Stimulated activated CD8-positive, alpha-beta memory T cell treated with anti-CD3 and anti-CD28 coated beads, Interleukin-7, amount 100 ng/mL, for 48 hours (primary cell): ENCODE measurements at places on chromosomes 2 and 18.
A peak's percentile ranks its signal among the peaks of the same experiment; 100 is the strongest.

DNA sequence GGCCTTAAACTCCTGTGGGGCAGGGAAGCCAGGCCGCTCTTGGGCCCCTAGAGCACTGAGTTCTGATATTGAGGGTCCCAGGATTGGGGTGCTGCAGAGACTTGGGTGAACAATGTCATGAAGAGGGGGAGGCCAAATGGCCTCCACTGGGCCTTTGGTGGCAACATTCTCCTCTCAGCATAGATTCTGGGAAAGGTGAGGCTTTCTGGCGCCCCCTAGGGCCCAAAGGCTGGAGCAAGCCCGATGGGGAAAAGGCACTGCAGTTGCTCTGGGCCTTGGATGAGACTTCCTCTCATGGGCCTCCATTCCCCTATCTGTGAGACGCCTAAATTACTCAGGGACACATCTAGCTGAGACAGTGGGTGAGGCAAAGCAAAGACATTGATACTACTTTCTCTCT is 84.8 kb downstream of the ACAA2 start:
- no peak for DNase-seq

DNA sequence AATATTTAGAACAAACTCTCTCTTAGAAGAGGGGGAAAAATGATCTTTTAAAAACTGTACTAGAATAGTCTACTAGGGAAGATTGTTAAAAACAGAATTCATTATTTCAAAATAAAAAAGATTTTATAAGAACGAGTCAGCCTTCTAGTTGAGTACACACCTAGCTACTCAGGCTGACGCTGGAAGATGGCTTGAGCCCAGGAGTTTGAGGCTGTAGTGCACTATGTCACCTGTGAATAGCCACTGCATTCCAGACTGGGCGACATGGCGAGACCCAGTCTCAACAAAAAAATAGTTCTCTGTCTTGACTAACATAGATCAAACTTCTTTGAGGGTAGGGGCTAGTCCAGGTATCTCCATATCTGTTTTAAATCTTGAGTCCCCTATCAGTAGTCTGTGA is 33.9 kb downstream of the ERLEC1 start:
- no peak for DNase-seq

- no peak for DNase-seq
Measured at GRCh38 chr2:137525132-137525531, 439.1 kb upstream of the HNMT start.

DNA sequence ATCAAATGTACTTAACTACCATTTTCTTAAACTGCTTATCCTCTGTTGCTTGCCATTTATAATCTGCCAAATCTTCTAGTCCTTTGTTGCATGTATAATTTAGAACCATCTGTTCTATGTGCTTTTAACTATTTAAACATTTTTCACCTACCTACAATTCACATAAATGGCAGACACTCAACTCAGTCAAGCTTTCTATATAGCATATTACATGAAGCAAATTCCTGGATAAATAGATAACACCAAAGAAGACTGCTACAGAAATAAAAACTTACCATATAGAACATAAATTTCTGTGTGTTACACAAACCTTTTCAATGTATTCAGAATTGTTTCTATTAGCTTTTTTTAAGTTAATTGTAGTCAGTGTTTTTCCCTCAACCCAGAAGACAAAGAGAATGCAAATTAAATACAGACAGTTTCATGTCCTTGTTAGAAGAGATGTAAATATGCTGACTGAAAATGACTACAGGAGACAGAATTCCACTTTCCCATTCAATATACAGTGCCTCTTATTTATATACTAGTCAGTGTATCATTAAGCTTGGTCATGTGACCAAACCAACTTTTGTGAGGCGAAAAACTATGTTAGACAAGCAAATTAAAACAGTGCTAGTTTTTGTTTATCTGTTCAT is 2.6 kb downstream of the BAZ2B start:
- no peak for DNase-seq

GRCh38 chr2:37355735-37356134 is 11.3 kb downstream of the QPCT start:
- DNase-seq = no peak

- no peak for DNase-seq
Measured at GRCh38 chr2:71043531-71044407, 24.7 kb upstream of the NAGK start.

DNA sequence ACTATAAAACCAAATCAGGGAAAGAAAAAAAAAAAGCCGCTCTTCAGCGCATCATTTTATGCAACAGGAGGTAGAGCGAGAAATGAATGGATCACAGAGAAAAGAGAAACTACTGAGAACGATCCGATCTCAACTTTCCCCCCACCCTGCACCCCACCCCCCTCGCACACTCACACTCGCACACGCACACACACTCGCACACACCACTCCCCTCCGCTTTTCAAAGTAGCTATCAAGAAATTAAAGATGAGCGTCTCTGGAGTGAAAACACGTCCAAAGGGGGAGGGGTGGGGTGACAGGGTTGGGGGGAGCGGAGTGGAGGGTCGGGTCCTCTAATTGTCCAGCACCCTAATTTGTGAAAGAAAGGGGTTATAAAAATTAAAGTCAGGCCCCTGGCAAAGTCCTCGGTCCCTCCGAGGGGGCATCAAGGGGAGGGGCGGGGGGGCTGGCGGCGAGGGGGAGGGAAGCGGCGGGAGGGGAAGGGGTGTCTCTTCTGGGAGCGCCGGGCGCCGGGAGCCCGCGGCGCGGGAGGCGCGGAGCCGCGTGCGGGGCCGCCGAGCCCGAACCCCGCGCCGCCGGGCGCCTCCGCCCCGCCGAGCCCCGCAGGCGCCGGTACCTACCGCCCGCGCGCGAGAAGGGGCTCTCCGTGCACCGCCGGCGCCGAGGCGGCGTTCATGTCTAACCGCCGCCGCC is 428 bp downstream of the TCF4 start:
- no peak for DNase-seq

- DNase-seq = no peak
Measured at GRCh38 chr2:128395640-128396499, 77.2 kb upstream of the HS6ST1 start.

DNA sequence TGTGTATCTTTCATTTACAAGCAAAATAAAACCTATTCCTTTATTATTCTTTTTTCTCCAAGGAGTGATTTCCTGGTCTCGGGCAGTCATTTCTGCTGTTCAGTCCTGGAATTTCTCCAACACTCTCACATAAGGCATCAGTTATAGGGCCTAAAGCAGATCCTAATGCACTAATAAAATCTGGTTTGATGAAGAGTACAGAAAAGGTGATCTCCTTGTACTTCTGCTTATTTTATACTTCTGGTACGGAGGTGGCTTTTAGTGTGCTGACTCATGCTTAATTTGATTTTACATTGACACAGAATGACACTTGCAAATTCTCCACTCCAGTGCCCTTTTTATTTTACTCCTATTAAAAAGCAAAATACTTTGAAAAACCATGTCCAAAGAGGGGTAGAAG is 157.4 kb downstream of the DOK6 start:
- DNase-seq = no peak

DNA sequence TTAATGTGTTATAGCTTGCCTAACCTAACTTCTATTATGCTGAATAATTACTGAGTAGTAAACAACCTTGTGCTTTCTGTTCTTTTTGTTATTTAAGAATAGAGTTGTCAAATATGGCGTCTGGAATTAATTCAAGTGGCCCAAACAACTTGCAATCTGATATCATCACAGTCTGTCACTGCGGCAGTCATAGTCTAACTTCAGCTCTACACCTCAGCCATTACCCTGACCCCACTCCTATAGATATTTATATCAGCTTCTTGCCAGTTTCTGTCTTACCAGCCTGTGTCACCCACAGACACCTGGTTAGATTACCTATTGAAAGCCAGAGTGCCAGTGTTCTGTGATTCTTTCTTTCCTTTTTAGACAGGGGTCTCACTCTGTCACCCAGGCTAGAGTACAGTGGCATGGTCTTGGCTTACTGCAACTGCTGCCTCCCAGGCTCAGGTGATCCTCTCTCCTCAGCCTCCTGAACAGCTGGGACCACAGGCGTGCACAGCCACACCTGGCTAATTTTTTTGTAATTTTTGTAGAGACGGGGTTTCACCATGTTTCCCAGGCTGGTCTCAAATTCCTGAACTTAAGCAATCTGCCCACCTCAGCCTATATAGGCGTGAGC is 14.1 kb upstream of the KLHL41 start:
- DNase-seq = no peak

DNA sequence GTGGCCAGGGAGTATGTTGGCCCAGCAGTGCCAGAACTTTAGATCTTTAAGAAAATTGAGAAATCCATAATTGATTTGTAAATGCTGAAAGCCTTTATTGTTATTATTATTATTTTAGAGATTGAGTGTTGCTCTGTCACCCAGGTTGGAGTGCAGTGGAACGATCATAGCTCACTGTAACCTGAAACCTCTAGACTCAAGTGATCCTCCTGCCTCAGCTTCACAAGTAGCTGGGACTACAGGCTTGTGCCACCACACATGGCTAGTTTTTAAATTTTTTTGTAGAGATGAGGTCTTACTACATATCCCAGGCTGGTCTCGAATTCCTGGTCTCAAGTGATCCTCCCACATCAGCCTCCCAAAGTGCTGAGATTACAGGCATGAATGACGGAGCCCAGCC is 143.2 kb upstream of the CCDC68 start:
- DNase-seq = no peak

DNA sequence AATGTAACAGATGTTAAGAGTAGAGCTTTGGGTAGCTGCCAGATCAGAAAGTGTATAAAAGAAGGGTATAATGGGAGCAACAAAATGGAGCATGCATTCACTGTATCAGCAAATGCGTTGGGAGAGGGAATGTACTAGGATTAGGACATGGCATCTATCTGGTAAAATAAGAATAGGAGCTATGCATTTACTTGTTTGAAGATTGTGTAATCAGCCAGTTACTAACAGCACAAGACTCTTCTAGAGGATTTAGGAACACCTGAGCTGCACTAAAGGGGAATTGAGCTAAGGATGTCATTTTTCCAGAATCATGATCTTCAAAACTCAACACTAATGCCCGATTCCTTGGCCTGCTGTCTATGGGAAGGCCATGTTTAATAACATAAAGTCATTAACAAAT is 394.2 kb upstream of the TNP1 start:
- no peak for DNase-seq

GRCh38 chr2:210442878-210443277 is 33.7 kb downstream of the LANCL1 start:
- DNase-seq = no peak

- DNase-seq = no peak
Measured at GRCh38 chr2:132446444-132446843, 29.8 kb downstream of the GPR39 start.

DNA sequence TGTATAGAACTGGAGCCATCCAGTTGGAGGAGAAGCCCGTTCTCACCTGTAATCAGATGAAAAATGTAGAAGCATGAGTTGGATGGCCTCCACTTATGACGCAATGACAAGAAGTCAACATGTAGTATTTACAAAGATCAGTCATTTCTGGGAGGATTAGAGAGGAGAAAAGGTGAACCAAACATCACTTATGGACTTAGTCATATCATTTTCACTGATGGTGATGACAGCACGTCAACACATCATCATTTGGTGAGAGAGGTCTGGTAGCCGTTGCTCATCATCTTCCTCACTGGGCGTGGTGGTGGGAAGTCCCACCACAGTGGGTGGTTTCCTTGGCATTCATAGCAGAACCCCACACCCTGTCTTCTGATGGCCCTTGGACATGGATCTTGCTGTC is 264.2 kb upstream of the EPAS1 start:
- peak; percentile 10 for DNase-seq

DNA sequence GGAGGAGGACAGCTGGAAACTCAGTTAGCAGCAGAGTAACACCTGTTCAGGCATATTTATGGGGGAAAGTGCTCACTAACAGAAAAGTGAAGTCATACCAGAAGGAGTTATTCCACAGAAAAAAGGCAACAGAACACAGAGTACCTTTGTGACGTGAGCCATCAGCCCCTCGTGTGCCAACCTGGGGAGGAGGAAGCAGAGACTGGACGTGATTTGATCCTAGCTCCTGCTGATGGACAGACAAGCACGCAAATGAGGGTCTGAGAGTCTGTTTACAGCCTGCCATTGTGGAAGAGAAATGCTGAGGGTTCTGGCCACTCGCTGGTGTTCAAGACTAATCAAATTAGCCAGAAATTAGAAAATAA is 120.7 kb downstream of the ZNF521 start:
- no peak for DNase-seq

DNA sequence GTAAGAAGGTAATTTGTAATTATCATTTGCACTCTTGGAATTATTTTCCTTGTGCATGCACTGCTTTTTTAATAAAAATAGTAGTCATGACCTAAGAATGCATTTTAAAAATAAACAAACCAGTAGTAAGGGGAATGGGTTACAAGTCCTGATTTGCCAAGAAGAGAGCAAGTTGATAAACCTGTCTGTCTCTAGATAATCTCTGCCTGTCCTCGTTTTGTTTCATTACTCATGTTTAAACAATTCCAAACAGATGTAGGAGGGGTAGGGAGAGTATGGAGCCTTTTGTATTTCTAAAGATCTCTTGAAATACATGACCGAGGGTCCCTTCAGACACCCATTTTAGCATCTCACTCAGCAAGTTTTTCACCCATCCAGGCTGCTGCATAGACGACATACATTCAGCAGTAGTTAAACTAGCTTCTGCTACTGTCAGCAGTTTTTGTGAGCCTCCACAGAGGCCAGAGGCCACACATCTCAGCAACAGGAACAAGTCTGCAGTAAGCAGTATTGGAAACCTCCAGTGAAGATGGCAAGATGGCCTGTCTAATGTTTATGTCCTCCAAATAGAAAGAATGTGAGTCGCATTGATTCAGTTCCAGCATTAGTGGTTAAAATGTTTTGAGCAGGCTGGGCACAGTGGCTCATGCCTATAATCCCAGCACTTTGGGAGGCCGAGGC is 2.3 kb upstream of the EXOC6B start:
- no peak for DNase-seq
